ENCODE measurements at places on chromosomes 12 and 14. TPM values are rescaled to one million over a fixed set of nuclear protein-coding genes. Genes with fewer than 3 reads are reported as not detected.

DNA sequence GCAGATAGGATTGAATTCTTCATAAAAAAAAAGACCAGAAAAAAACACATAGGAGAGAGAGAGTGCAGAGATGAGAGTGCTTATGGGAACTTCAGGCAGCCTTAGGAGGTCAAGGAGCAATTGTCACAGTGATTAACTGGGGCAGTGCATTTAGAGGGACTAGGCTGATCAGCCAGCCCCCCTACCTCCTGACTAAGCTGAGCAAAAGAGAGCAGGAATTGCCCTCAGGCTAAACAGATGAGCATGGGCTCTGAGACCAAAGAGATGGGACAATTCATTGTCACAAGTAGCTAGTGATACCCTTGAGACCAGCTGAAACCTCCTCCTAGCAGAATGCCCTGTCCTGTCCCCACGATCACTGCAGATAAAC lies 124.0 kb downstream of the BTG1 start:
- DNase-seq = no peak

Gene TSPAN19
- not detected for total RNA-seq

- no peak for DNase-seq
Measured at GRCh38 chr12:31246470-31246850, 79.5 kb downstream of the SINHCAF start.

Gene ARHGEF40
- total RNA-seq = 31.5 TPM

DNA sequence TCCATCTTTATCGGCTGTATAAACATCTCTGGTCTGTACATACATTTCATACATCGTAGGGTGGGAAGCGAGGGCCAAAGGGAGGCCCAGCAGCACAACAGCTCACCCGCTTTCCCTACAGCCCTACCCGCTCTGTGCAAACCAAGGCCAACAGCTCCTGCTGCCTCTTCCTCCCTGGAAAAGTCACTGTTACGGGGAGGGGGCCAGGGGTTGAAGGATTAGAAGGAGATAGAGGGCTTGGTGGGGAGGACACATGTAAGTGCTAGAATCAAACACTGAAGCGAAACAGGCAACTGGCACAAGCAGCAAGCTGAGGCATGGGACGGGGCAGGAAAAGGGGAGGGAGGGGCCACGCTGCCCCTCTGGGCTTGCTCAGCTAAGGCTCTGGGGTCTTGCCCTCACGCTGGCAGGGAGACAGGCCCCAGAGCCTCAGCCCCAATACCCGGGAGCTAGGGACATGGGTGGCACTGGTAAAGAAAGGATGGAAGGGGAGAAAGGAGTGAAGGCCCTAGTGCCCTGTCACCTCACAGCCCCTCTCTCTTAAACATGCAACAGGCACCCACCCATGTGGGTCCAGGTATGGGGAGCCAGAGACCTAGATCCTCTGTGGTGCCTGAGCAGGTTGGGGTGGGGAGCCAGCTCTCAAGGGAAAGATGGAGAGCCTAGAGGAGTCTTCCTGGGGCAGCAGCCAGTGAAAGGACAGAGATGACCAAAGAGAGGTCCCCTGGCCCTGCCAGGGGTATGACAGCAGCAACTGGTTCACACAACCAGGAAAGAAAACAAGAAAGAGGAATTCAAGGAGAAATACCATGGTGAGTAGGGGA lies 14.4 kb downstream of the SPRYD3 start:
- DNase-seq = peak; percentile 38

Gene DCN
- 2,053 TPM for total RNA-seq
